ENCODE measurements at places on chromosomes 5 and 9.

DNA sequence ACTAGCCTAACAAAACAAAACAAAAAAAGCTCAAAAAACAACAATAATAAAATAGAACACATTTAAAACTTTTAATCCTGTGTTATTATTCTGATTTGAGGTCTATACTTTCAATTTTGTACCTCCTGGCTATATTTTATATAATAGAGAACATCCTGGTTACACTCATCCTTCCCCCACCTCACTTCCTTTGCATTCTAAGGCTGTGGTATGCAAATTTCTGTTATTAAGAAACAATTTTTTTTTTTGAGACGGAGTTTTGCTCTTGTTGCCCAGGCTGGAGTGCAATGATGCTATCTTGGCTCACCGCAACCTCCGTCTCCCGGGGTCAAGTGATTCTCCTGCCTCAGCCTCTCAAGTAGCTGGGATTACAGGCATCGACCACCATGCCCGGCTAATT is 3.1 kb upstream of the RPL37 start:
- DNase-seq = no peak

DNA sequence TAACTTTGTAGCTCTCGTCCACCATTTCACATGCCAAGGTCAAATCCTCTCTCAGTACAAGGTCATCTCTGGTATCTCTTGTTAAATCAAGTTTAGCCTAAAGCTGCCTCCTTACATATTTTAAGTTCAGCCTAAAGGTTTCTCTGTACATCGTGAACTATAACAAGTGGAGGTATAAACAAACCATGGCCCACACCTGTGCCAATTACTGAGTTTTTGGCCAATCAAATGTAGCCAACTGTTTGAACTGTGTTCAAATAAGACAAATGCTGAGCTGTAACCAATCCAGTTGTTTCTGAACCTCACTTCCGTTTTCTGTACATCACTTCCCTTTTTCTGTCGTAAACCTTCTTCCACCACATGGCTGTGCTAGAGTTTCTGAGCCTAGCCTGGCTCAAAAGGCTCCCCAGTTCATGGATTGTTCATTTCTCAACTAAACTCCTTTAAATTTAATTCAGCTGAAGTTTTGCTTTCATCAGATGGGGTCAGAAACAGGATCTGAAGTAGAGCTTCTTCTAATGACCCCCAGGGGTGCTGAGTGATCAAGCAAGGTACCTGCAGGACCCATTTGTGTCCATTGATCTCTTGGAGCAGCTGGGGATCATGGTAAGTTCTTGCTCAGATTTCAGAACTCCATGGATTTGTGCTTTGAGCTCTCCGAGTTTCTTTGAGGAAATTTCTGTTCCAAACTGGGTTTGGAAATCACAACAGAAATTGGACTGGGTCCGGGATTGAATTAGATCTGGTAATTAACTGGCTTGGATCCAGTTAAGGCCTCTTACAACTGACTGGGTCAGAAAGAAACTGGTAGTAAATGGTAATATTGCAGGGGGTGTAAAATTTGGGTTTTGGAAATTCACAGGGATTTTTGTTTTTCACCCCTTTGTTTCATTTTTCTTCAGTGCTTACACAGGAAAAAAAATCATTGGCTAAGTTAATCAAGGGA is 11.0 kb upstream of the NANS start:
- no peak for DNase-seq

- no peak for DNase-seq
Measured at GRCh38 chr5:81751836-81752643, 1.1 kb upstream of the SSBP2 start.

DNA sequence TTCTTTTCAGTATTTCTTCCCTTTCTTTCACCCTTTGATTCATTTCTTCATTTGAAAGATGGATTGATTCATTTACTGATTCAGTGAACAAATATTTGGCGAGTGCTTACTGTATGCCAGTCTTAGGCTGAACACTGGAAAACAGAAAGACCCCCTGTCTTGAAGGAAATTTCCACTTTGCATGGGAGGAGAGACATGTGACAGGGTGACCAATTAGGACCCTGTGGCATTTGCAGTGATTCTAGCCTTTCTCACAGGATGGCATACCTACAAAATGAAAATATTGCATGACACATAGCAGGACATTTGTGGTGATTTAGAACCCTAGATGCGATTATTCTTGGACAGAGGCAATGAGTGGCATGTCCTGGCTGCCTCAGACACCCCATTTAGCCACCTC is 407.2 kb upstream of the SGCD start:
- DNase-seq = no peak

- no peak for DNase-seq
Measured at GRCh38 chr5:37182667-37183066, 66.5 kb downstream of the CPLANE1 start.

DNA sequence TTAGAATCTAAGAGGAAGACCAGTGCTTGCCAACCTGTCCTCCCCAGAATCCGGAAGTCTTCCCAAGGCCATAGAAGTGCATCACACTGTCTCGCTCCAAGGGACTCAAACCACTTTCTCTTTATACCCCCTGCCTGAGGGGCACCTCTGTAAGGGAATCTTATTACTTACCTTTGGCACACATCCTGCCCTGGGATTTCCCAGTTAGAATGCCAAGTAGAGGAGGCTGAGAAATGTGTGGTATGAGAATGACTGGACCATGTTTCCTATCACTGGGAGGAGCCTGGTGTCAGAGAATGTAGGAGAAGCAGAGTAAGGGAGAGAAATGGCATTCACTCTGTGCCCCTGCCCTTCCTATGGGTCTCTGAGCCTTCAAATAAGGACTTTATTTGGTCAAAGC is 85.8 kb downstream of the AOPEP start:
- DNase-seq = peak; percentile 78

DNA sequence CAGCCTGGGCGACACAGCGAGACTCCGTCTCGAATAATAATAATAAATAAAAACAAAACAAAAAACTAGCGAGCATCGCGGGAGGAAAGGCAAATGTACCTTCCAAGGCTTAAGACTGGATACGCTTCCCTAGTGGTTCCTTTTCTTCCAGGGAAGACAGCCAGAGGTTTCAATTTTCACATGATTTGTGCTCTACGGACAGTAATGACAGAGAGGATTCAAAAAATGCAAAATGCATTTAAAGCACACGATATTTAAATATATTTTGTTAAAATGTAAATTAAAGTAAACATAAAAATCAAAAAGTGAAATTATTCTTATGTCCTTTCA is 4.3 kb upstream of the TRIM41 start:
- no peak for DNase-seq

GRCh38 chr5:111774525-111774924 is 17.5 kb upstream of the NREP start:
- DNase-seq = no peak

GRCh38 chr9:129595903-129596540 is 24.9 kb downstream of the C9orf50 start:
- DNase-seq = no peak

DNA sequence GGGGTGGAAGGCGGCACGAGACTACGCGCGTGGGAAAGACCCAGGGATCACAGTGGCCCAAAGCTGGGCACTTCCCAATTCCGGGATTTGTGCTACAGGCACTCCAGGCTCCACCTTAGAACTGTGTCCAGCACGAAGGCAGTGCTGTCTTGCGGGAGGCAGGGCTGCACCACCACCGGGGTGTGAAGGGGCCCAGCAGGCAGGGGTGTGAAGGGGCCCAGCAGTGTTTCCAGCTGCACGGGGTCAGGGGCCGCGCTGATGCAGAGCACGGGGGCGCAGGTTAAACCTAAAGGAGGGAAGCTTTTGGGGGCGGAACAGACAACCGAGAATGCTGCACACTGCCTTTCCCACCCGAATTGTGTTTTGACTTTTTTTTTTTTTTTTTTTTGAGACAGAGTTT is 1.1 kb upstream of the PDCD6 start:
- no peak for DNase-seq

DNA sequence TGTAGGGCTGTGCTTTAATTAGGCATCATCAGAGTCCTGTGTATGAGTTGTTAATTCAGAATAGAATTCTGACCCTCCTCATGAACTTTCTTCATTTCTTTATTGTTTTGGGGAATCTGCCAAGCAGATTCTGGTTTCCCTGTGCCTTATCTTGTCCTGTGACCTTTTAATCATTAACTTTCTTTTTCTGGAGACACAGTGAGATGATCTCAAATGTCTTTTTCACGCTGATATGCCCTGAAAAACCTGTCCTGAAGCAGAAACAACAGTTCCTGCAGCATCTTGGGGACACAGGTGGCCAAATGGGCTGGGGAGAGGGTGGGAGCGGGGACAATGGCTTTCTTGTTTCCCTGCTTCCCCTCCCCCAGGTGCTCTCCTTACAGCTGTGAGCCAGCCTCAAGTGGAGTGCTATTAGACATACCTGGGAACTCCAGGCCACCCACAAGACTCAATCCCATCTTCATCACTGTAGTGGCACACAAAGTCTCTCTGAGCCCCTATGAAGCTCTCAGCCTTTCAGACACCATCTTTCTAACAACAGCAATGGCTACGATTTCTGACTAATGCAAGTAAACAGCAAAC is 213.8 kb downstream of the ATP10B start:
- no peak for DNase-seq

DNA sequence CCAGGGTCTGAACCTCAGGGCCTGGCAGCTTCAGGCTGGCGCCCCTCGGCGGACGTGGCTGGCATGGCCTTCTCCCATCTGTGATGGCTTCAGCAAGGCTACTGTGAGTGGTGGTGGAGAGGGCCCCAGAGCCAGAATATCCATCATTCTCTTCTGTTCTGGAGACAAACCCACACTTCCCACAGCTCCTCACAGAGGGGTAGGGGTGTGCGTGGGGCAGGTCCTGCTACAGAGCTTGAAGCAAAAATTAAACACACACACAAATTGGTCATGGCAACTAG is 9.6 kb downstream of the GPX3 start:
- no peak for DNase-seq

GRCh38 chr5:169521366-169521983 is 62.1 kb upstream of the SPDL1 start:
- DNase-seq = no peak

DNA sequence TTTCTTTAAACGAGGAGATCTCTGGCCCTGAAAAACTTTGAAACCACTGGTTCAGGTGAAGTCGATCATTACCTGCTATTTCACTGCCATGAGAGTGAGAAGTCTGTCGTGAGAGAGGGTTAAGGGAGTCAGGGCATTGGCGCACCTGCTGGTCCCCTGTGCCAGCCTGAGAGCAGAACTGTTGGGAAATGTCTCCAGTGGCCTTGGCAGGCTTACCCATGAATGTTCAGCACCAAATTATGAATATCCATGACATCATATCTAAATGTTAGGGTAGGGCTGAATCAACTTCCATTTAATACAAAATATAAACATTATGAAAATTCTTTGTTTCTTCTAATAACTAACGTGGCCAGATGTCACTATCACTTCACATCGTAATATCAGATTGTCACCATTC is 379.3 kb downstream of the KDM4C start:
- DNase-seq = no peak

DNA sequence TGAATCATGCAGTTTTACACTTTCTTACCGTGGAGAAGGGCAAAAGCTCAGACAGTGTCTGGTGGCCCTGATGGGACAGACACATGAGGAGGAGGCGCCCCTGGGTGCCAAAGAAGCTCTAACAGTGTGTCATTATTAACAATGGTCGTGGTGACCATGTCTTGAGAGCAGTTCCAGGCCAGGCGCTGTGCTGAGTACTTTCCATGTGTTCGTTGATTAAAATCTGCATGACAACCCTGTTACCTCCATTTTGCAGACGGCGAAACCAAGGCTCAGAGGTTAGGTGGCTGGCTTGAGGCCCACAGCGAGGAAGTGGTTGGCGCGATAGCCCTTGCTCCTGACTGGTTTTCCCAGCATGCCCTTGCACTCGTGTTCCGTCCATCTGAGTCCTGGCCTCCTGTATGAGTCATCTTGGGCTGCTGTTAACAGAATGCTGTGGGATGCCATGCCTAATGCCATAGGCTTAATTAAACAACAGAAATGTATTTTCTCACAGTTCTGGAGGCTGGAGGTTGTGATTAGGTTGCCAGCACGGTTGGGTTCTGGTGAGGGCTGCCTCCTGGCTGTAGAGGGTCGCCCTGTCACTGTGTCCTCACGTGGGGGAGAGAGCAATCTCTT is 92.0 kb downstream of the AMBP start:
- no peak for DNase-seq

GRCh38 chr5:74833537-74834266 is 32.5 kb downstream of the FAM169A start:
- DNase-seq = no peak

DNA sequence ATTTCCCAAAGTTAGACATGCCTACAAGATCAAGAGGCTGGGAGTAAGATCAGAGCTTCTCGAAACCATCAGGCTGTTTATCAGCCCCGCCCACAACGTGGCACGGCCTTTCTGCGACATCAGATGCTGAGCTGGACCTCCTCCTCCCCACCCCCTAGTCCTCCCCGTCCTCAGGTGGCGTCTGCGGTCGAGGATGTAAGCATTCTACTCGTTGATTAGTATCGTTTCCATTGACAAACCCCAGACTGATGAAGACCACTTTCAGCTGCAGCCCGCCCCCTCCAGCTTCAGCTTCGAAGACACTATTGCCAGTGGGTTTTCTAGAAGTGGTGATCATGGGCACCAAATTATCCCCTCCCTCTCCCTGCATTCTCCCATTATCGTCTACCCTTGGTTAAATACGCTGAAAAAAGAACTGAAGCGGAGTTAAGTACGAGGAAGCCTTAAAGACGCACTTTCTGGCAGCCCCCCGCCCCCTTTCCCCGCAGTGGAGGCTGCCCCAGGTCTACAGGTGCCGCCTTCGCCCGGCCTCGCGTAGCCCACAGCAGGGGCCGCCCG is 1.1 kb downstream of the PPIC start:
- peak; percentile 35 for DNase-seq

GRCh38 chr9:112112941-112113681 is 62.0 kb downstream of the SUSD1 start:
- peak; percentile 28 for DNase-seq

- DNase-seq = no peak
Measured at GRCh38 chr5:174741352-174741751, 17.0 kb downstream of the MSX2 start.

DNA sequence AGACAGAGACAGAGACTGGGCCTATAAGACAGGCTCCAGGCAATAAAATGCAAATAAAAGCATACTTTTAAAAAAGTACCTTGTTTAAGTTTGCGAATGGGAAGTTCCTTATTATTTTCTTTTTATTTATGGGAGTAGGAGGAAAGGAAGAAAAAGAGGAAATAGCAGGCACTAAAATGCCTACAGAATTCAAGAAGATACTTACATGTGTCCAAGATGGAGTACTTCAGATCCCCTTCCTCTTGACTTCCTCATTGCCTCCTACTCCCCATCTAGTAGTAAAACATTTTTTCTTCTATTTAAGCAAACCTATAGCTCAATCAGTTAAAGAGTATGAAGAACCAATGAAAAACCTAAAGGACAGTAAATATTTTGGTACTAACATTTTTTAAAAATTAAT is 24.8 kb downstream of the GKAP1 start:
- no peak for DNase-seq

Measured in AG08395 (cell line).